Left kidney (tissue), 8 donors: ENCODE measurements at places on chromosomes 1 and 21. TPM values are rescaled to one million over a fixed set of nuclear protein-coding genes. Genes with fewer than 3 reads are reported as not detected.

DNA sequence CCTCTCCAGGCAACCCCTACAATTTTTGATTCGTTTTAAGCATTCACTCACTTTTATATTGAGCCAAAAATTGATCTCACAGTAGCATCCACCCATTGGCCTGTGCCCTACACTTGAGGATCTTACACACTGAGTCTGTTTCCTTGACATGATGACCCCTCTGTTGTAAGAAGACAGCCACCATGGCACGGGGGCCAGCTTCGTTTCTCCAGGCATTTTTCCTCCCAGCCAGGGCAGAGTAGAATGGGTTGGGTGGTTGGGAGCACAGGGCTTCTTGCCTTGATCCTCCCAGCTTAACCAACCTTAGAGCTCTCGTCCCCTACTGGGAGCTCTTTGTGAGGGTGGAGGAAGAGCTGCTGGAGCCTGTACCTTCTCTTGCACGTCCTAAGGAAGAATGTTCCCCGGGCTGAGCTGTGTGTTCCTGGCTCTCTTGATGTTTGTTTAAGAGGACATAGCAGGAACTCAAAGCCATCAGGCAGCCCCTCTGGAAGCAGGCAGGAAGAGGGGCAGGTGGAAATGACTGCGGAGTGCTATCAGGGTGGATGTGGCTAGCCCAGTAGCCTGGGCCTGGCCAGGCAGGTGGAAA is 213.2 kb upstream of the TMEM51 start:
- DNase-seq, result no peak

DNA sequence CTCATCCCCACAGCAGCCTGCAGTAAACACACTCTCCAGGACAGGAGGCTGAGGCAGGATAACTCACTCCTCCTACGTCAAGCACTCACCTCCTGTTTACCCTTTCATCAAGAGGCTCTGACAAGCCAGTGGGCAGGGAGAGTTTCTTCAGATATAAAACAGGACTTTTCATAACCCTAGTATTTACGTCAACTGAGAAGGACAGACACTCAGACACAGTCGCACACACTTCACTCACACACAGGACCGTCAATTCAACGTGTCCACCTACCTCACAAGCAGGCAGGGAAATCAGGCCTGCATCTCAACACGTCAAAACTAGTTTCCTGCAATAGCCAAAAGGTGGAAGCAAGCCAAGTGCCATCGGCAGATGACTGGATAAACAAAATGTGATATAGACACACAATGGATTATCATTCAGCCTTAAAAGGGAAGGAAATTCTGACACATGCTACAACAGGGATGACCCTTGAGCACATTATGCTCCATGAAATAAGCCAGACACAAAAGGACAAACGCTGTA is 48.6 kb downstream of the ITPKB start:
- DNase-seq, result no peak

GRCh38 chr1:246364415-246364941 is 142.6 kb downstream of the SMYD3 start:
- no peak for DNase-seq

DNA sequence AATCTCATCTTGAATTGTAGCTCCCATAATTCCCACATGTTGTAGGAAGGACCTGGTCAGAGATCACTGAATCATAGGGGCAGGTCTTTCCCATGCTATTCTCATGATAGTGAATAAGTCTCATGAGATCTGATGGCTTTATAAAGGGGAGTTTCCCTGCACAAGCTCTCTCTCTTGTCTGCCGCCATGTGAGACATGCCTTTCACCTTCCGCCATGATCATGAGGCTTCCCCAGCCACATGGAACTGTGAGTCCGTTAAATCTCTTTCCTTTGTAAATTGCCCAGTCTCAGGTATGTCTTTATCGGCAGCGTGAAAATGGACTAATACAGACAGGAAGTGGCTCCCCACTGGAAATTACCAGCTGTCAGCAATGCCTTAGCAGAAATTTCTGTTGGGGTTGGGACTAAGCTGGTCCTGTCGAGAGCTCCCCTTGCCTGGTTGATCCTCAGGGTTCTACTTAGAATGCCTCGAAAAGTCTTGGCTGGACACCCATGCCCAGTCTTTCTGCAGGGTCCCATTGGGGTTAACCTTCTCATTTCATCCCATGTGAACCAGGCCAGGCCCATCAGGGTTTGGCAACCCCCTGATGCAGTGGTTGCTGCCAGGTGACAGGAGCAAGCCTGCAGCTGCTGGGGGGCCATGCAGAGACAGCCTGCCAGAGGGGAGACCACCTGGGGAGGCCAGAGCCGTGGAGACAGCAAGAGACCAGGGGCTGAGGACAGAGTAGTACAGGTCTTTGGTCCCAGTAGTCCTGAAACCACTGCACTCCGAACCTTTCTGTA is 2.8 kb upstream of the ABCG1 start:
- DNase-seq, result no peak

ASCL5 gene
- 0.15 TPM for polyA plus RNA-seq

- no peak for DNase-seq
Measured at GRCh38 chr21:35396655-35397054, 347.6 kb upstream of the RUNX1 start.
